ENCODE measurements at places on chromosomes 12 and 14.

GRCh38 chr12:62686938-62687337 is 220.3 kb downstream of the MON2 start:
- peak; percentile 76 for DNase-seq

DNA sequence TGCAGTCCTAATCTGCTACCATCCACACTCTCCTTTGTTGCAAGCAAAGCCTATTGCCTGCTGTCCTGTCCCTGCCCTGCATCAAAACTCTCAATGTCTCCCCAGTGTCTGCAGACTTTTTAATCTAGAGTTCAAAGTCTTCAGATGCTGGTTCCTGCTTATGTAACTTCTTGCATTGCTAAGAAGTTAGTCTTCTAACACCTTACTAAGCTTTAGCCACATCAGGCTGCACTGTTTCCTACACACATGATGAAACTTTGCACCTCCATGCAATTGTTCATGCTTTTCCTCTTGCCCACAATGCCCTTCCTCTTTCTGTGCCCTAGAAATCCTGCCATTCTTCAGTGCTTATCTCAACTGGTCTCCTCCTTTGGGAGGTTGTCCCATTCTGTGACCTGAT is 16.2 kb upstream of the DICER1 start:
- DNase-seq, result no peak

DNA sequence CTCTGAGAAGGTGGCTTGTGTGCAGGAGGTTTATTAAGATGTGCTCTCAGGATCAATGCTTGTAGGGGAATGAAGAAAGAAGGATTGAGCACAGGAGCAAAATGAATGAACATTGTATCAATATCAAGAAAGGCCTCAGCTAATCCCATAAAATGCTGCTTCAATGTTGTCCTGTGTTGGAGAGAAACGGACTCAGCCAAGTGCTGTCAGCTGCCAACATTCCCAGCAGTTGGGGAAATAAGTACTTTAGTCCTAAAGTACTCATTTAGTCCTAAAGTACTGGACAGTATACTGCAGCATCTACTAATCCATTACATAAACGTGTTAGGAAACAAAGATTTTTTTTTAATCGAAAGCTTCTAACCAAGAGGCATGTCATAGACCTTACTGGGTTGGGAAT is 255.9 kb downstream of the SEC23A start:
- no peak for DNase-seq

DNA sequence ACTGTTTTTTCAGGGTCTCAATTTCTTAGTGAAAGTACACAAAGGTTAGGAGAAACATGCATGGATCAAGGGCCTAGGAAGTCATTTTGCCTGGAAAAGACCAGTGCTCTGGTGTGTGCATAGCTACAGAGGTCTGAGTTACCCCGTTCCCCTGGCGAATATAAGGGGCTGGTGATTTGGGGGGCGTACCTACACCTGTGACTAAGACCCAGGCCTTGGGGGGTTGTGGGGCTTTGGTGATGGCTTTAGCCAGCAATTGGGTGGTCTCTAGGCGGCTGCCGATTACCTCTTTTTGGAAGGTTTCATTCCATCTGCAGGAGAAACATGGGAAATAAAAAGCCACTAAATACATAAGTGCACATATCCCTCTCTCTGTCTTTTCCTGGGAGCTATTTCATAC is 1.1 kb downstream of the SDR39U1 start:
- DNase-seq, result no peak

DNA sequence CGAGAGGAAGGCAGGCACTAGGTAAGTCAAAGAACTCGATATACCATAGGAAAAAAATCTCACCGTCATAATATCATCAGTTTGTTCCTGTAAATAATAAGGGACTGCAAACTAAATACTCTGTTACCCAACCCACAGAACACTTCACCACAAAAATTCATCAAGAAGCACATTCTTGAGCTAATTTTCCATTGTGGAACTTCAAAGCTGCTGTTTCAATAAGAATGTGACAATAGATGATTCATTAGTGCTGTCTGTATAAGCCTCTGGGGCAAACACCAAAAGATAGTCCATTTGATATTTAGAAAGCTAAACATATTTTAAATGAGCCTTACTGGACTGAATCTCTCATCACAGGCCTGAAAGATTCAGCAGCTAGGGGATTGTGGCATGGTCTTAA is 219.4 kb downstream of the KSR2 start:
- no peak for DNase-seq

DNA sequence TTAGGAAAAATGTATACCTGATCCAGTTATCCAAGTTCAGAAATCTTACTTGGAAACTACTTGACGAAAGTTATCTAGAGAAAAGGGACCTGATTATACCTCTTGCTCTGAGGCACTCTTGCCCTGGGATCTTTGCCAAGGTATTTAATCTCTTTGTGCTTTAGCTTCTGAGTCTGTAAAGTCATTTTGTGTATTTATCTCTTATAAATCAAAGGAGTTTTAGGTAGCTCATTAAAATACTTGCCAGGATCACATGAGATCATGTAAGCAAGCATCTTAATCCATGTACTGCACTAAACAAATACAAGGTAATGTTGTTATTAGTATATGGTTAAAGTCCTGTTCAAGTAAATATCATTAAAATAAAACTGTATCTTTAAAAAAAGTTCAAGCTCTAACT is 147.5 kb downstream of the IPO8 start:
- no peak for DNase-seq

DNA sequence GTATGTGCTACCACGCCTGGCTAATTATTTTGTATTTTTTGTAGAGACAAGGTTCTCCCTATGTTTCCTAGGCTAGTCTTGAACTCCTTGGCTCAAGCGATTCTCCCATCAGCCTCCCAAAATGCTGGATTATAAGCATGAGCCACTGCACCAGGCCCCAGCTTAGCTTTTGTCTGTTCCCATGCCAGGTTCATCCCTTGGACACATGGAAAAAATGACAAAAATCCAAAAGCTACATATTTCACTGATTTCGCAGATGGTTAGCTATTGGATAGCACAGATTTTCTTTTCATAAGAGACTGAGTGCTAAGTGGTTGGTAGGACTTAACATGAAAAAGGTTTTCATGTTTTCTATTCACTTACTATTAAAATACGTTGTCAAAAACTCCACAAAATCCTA is 286.6 kb upstream of the KITLG start:
- DNase-seq, result no peak

- DNase-seq, result no peak
Observed at GRCh38 chr14:87508333-87508732, 484.6 kb downstream of the GALC start.

DNA sequence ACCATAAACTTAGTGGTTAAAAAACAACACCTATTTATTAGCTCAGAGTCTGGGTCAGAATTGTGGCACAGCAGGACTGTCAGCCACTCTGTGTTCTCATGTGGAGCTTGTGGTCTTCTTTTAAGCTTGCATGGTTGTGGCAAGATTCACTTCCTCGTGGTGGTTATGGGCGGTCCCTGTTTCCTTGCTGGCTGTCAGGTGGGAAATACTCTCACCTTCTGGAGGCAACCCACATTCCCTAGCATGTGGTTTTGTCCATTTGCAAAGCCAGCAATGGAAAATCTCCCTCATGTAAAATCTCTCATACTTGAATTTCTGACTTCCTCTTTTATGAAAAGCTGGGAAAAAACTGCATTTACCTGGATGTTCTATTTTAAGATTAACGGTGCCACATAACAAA is 229.8 kb downstream of the ALX1 start:
- no peak for DNase-seq

DNA sequence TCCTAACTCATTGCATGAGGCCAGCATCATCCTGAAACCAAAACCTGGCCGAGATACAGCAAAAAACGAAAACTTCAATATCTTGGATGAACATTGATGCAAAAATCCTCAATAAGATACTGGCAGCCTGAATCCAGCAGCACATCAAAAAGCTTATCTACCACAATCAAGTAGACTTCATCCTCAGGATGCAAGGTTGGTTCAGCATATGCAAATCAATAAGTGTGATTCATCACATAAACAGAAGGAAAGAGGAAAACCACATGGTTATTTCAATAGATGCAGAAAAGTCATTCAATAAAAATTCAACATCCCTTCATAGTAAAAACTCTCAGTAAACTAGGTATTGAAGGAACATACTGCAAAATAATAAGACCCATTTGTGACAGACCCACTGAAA is 56.5 kb upstream of the PPFIA2 start:
- DNase-seq, result no peak

DNA sequence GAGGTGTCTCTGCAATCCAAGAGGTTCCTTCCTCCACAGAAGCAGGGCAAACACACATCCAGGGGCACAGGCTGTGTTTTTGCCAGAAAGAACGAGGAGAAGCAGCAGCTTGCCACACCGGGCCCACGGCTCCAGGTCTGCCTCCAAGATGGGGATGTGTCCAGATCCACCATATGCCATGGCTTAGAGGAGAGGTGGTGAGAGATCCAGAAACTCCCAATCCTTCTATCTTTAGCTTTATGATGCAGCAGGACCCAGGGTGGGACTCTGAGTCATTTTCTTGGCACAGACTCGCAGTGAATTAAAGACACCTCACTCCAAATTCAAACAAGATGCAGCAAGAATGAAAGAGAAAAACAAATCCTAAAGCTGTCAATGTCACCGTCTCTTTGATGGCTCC is 481.4 kb upstream of the TMEM132C start:
- DNase-seq, result peak; percentile 91

GRCh38 chr12:16036073-16036472 is 124.9 kb downstream of the DERA start:
- no peak for DNase-seq

DNA sequence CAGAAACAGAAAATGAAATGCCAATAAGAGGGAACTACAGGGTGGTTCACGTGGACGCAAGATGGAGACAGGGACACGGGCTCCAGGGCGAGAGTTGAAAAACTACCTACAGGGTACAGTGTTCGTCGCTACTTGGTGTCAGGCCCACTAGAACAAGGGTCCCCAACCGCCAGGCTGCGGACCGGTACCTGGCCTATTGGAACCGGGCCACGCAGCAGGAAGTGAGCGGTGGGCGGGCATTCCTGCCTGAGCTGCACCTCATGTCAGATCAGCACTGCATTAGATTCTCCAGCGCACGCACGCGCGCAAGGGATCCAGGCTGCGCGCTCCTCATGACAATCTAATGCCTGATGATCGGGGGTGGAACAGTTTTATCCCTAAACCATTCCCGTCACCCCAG is 14.8 kb downstream of the INF2 start:
- no peak for DNase-seq

DNA sequence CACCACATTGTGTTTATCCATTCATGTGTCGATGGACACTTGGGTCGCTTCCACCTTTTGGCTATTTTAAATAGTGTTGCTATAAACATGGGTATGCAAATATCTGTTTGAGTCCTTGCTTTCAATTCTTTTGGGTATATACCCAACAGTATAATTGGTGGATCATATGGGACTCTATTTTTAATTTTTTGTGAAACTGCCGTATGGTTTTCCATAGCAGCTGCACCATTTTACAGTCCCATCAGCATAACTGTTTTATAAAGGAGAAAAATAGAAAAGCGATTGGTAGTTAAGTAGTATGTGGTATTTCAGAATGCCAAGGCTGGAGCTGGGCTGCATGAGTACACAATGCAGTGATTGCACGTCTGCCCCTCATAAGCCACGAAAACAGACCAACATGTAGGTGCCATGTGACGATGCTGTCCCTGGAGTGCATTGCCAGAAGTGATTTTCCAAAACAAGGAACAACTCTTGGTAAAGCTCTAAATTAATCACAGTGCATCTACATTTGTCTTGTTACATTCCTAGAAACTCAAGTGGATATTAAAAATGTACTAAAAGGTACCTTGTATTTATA is 83.5 kb downstream of the C12orf75 start:
- DNase-seq, result no peak

GRCh38 chr12:127300753-127301152 is 966.2 kb upstream of the TMEM132C start:
- no peak for DNase-seq

DNA sequence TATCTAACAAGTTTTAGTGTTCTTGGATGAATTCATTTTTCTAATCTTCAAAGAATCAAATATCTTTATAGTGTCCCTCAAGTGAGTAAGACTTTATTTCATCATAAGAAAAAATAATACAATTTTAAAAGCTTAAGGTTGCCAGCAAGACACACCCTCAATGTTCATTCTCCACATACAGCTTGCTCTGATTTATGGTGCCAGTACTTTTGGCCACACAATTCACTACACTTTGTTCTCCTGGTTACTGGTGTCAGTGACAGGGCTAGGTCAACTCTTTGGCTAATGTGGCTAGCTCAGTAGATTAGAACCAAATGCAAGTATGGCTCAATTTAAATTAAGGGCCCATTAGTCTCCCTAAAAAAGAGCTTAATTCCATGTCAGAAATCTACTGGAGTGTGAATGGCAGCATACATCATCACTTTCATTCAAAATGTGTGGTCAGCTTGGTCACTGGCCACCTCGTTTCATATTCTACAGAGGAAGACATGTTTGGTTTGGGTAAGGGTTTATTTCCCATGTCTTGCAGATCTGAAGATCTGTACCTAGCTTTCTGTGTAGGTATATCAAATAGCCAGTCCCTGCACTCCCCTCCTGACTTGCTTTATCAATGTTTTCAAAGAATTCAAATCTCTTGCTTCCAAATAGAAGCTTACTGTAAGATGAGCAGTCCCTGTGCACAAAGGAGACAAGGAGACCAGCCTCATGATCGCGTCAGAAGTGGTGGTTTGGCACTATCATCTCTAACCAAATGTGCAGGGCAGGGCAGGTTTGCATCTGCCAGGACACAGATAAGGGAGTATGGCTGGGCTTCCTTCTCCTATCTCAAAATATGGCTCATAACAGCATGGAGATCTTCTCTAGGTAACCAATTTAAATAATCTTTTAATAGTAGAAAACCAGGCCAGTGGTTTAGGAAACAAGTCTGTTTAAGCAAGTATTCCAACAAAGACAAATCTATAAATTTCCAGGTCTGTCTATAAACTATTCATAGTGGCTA is 31.3 kb downstream of the HECTD4 start:
- DNase-seq, result no peak

Data from fibroblast of skin of right quadriceps (primary cell).